ENCODE measurements at places on chromosomes 1 and 21.
A peak's percentile ranks its signal among the peaks of the same experiment; 100 is the strongest.

- DNase-seq = no peak
These were observed 85.9 kb downstream of the TCP10L start for GRCh38 chr21:32499249-32500055.

- no peak for DNase-seq
These were observed 18.0 kb downstream of the FRRS1 start for GRCh38 chr1:99748419-99748818.

DNA sequence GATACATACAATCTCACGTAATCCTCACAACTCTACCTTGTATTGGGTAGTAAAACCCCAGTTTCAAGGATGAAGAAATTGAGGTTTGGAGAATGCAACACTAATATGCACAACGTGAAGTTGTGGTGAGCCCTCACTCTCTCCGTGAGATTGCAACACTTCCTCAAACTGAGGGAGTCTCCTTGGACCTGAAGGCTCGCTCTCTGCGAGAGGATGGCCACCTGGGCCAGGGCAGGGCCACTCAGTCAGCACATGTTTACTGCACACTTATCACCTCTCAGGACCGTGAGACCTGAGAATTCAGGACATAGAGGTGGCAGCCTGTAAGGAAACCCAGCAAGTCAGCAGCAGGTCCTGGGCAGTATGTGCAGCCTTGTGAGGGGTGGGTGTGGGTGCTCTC, 8.7 kb downstream of the SH3BP5L start:
- no peak for DNase-seq

- DNase-seq = peak; percentile 88
These were observed 283.4 kb downstream of the ASTN1 start for GRCh38 chr1:176880955-176881595.

DNA sequence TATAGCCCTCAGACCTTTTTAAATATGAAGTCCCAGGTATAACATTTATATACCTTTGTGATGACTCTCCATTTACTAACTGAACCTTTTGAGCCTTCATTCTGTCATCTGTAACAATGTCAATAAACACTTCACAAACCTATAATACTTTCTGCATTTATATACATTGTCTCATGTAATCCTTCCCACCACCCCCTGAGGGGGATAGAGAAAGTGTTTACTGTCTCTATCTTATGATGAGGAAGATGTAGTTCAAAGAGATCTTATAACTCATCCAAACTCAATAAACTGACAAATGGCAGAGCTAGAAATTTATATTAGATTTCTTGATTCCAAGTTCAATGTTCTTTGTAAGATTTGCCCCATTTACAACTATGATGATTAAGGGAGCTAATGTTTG, 48.3 kb upstream of the CR2 start:
- no peak for DNase-seq

DNA sequence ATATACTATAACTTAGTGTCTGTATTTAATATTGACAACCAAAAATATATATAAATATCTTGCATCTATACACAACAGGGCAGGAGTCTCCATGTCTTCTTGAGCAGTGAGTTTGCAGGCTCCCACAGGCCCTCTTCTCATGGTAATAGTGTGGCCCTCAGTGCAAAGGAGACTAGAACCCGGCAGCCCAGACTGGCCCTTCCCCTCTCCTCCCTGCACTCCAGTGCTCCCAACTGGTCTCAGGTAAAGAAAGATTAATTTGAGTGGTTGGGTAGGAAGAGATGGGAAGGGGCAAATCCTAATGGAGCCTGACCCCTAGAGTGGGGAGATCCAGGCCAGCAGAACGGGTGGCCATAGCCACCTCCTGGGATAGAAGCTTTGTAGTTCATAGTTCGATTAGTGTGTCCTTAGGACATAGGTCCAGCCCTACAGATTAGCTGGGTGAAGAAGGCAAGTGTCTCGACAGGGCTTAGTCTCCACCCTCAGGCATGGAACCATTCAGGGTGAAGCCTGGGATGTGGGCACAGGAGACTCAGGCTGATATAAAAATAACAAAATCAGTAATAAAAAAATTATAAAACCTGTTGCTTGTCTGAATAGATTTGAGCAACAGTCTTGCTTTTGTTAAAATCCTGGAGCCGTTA, 32.3 kb downstream of the SLC2A1 start:
- DNase-seq = no peak

GRCh38 chr1:6040444-6040843, 5.2 kb upstream of the KCNAB2 start:
- DNase-seq = no peak

- DNase-seq = no peak
These were observed 37.8 kb upstream of the DOCK7 start for GRCh38 chr1:62726011-62726442.

- peak; percentile 2 for DNase-seq
These were observed 15.4 kb downstream of the GJA4 start for GRCh38 chr1:34808051-34808810.

GRCh38 chr1:182015360-182015759, 46.2 kb downstream of the ZNF648 start:
- peak; percentile 32 for DNase-seq

DNA sequence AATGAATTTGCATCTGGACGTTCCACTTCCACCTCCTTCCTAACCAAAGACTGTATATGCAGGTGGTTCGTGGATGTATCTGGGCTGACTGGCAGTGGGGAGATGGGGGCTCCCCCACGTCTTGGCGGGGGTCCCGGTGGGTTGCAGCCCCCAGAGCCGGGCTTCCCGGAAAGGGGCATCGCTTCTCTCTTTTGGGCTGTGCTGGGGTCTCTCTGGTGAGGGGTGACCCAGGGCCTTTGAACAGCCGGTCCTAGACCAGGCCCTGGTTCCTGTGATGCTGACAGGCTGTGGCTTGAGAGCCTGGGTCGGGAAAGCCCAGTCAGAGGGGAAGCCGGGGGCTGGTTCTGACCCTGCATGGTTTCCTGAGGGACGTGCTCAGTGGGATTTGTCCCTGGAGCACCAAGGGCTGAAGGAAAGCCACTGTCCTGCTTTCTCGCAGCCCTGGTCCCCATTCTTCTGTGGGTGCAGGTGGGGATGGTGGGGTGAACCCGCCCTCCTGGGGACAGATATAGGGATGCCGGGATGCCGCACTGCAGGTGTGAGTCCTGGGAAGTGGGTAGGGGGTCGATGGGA, 29.8 kb downstream of the COL18A1 start:
- no peak for DNase-seq

- no peak for DNase-seq
These were observed 53.6 kb downstream of the GLUL start for GRCh38 chr1:182337736-182338571.

GRCh38 chr1:65630855-65631254, 161.8 kb upstream of the PDE4B start:
- peak; percentile 28 for DNase-seq

DNA sequence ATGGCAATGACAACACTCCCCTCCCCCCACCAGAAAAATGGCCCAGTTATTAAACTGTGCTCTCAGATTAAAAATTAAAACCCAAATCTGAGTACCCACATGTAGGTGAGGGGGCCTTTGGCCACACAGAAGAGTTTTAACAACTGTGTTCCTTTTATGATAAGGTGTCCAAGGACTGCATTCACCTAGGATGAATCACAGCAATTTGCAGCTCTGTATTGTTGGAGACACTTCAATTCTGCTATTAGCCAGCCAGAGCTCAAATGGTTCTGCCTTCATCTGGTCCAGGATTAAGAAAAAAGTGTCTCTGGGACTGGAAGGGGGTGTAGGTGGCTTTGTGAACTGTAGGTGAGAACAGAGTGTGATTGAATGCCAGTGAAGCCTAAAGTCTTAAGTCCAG, 43.3 kb upstream of the DIRAS3 start:
- no peak for DNase-seq

DNA sequence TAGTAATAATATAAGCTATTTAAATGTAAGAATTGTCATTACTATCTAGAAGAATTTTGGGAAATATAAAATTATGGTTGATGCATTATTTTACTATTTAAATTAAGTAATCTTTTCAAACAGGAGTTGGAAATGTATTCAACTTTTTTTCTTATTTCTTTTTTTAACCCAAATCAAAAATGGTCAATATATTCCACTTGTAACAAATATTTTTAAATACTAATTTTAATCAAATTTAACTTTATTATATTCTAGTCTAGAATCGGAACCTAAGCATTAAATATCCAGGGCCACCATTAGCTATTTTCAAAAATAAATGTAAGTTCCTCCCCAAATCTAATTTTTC, 37.2 kb upstream of the S1PR1 start:
- no peak for DNase-seq

DNA sequence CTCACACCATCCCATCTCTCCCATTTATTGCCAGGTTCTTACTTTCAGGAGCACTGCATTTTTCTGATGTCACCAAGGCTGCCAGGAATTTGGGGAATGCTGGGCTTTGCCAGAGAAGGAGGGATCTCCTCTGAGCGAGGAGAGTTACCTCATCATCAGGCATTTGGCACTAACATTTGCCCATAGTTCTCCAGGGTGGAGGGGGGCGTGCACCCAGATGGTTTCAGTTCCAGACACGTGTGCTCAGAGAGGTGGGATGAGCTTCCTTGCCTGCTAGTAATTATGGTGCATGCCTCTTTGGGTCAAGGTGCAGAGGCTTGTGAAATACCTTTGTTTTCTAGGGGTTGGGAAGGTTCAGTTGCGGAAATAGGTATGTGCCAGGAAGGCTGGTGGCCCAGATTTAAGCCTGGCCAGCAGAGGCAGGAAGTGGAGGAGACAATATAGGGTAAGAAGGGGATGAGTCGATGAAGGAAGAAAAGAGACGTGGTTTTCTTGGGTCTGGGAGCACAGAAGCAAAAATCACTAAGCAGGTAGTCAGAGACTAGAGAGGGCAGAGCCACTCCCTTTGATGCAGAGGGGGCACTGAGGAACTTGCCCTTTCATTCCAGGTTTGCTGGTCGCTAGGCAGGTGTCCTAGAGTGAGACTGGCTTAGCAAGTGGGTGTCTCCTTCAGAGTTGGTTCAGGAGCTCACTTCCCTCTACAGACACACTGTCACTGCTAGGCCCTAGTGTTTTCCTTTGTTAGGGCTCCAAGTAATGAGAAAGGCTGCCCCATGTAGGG, 7.2 kb downstream of the TUFT1 start:
- no peak for DNase-seq

- DNase-seq = no peak
These were observed 285.7 kb downstream of the S1PR1 start for GRCh38 chr1:101522486-101522885.

DNA sequence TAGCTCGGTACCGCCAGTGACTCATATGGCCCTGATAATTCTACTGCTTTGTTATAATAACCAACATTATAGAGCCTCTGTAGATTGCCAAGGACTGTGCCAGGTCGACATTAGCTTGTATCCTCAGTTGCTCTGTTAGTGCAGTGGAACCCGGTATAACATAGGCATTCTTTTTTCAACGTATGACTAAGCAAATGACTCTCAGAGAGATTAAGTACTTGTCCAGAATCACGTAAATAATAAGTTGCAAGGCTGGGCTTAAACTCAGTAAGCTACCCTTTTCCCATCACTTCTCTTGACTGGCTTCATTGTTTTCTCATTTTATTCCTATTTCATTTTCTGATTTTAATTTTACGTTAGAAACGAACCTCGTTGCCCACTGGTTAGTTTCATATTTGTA, 85.1 kb downstream of the UBE4B start:
- DNase-seq = no peak

DNA sequence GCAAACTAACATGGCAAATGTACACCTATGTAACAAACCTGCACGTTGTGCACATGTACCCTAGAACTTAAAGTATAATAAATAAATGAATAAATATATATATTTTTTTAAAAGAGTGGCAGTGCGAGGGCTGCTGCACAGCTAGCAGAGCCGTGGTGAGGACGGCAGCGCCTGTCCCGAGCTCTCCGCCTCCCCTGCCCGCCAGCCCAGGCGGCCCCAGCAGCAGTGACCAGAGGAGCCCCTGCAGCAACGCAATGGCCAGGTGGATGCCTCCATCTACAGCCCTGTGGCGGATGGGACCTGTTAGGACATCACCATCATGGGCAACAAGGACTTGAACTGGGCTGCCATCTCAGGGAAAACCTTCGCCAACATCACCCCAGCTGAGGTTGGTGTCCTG, 351.9 kb downstream of the FAM72C start:
- DNase-seq = no peak

- no peak for DNase-seq
These were observed 246.7 kb upstream of the NFIA start for GRCh38 chr1:60835649-60836048.

GRCh38 chr1:156544592-156545102, 27.7 kb downstream of the IQGAP3 start:
- no peak for DNase-seq

DNA sequence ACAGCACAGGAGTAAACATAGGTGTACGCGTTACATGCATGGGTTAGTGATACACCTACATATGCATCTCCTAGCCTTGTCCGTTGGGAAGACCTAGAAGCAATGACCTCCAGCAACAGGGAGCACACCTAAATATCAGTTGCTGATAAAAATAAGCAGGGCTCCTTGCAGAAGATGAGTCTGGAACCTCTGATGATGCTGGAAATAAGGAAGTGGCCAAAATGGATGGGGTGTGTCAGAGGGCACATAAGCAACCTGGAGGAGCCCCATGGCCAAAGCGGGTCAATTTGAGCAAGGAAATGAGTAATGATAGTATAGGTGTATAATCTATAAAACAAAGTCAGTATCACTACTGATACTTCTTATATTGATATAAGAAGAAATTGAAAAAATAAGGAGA, 13.7 kb downstream of the ADARB1 start:
- no peak for DNase-seq

DNA sequence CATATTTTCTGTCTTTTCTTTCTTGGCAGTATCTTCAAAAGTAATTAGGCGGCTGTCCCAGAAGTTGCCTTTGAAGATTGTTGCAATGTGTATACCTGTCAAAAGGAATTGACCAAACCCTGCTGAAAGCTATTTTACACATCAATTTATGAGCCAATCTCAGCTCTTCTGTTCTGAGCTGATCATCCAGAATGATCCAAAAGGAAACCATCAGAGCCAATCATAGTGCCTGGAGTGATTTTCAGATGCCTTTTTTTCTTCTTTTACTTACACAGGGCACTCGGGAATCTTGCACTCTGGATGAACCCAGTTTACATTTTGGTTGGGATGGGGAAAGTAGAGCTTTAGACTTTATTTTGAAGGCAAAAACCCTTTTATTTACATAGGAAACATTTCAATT, 21.8 kb upstream of the APOBEC4 start:
- DNase-seq = no peak

Data from HEK293T (cell line).